ENCODE measurements at places on chromosomes 1 and 21.

GRCh38 chr1:97837161-97837560 lies 83.7 kb downstream of the DPYD start:
- no peak for DNase-seq

- DNase-seq: no peak
Observed at GRCh38 chr1:74729741-74730478, 2.9 kb downstream of the CRYZ start.

GRCh38 chr21:33894736-33895288 lies 20.8 kb downstream of the ATP5PO start:
- DNase-seq: peak; percentile 44

- no peak for DNase-seq
Observed at GRCh38 chr21:19256934-19257660, 853.5 kb upstream of the TMPRSS15 start.

- DNase-seq: no peak
Observed at GRCh38 chr1:208335371-208336136, 91.4 kb upstream of the PLXNA2 start.

GRCh38 chr1:68016381-68016780 lies 34.0 kb downstream of the DIRAS3 start:
- DNase-seq: no peak

DNA sequence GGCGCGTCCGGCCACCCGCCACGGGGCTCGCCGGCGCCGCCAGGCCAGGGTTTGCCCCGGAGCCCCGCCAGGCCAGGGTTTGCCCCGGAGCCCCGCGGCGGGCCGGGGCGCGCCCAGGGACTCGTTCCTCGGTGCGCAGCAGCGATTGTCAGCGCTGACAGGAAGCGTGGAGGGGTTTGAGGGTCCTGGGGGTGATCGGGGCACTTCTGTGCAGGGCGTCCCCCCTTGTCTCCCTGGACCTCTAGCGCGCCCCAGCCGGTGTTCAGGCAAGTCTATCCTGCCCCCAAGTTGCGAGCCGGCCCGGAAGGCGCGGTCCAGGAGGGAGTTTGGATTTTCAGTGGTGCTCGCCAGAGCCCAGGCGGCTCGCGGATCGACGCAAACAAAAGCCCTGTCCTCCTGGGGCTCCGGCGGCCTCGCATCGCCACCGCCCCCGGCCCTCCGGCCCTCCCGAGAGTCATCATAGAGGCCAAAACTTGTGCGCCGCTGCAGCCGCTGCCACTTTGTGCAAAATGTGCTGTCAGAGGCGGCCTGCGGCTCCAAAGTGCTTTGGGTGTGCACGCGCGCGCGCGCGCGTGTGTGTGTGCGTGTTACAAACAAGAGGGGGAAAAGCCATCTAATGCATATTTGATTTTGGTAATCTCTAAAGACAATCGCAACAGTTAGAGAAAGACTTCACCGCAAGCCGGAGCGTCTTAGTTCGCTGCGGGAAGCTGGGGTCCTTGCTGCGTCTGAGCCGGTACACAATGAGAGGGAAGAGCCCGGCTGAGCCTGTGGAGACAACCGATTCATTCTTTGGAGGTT lies 1.0 kb downstream of the ROR1 start:
- no peak for DNase-seq

All from activated T-cell treated with anti-CD3 and anti-CD28 coated beads for 1 hour (primary cell).